ENCODE measurements at places on chromosomes 2 and 18. TPM values are rescaled to one million over a fixed set of nuclear protein-coding genes. Genes with fewer than 3 reads are reported as not detected.

DNA sequence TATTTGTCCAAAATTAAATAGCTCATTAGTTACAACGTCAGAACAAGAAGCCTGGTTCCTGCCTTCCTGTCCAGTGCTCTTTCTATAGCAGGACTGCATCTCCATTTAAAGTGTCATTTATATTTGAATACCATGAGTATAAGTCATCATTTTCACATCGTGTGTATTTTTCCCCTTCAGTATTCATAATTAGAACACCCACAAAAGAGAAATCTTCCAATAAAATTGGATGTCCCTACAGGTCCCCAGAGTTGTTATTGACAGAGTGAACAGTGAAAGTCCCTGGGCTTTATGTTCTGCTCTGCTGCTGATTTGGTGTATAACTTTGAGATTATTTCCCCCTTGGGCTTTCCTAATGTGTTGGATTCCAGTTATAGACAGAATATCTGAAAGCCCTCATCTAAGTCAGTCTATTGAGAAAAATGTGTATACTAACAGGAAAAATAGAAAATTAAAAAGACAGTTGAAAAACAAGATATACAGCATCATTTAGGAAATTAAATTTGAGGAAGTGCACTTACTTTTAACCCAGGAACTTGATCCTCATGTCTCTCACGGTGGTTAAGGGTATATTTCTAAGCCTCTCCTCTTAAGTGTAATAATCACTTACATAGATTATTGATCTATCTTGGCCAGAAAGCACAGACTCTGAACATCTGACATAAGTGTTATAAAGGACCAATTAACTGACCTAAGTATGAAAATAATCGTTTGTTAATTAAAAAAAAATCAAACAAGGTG, 15.2 kb upstream of the REV1 start:
- peaks cover under 1% of the 10 kb centered on the region for H3K27me3 ChIP-seq
- H3K27ac ChIP-seq = no peak overlapping the region
- DNase-seq = no peak
- no peaks in the 10 kb centered on the region for H3K36me3 ChIP-seq
- peaks cover 18% of the 10 kb centered on the region for H3K4me1 ChIP-seq

TDRD15 gene
- total RNA-seq = 0.02 TPM

- DNase-seq = no peak
- no peaks in the 10 kb centered on the region for H3K4me1 ChIP-seq
- peaks cover 1% of the 10 kb centered on the region for H3K27me3 ChIP-seq
- H3K4me3 ChIP-seq = no peak overlapping the region
These were observed 189.9 kb upstream of the NDUFV2 start for GRCh38 chr18:8912348-8913326.

PLA2R1 gene
- total RNA-seq = not detected

DNA sequence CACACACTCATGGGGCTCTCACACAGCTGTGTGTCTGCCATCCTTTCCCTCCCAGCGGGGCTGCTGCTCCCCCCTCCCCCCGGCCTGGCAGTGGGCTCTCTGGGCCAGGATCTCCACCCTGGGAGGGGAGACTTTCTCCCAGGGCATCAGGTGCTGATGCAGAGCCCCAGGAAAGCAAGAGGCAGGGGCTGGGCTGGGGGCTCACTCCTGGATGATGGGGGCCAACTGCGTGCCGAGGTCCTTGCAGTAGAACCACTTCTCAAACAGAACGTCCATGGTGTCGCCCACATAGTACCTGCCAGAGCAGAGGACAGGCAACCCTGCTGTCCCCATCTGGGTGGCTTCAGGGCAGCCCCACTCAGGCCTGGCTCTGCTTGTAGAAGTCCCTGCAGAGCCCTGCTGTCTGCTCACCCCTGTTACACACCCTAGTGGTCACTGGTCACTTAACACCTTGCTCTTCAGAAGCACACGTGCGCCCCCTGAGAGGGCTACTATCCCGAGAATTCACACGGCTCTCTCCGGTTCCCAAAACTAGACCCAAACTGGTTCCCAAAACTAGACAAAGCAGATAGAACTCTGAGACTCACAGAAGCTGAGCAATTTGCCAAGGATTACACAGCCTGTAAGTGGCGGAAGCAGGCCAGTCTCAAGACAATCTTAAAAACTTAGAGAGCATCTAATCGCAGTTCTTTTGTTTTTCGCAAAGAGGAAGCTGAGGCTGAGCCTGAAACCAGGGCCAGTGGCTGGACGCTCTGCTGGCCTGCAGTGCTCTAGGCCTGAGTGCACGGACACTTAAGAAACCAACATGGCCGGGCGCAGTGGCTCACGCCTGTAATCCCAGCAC, 6.6 kb upstream of the OXER1 start:
- no peak overlapping the region for H3K27ac ChIP-seq
- H3K27me3 ChIP-seq = no peaks in the 10 kb centered on the region
- H3K4me1 ChIP-seq = peaks cover 5% of the 10 kb centered on the region
- H3K36me3 ChIP-seq = no peaks in the 10 kb centered on the region
- DNase-seq = no peak
- H3K4me3 ChIP-seq = no peak overlapping the region

DNA sequence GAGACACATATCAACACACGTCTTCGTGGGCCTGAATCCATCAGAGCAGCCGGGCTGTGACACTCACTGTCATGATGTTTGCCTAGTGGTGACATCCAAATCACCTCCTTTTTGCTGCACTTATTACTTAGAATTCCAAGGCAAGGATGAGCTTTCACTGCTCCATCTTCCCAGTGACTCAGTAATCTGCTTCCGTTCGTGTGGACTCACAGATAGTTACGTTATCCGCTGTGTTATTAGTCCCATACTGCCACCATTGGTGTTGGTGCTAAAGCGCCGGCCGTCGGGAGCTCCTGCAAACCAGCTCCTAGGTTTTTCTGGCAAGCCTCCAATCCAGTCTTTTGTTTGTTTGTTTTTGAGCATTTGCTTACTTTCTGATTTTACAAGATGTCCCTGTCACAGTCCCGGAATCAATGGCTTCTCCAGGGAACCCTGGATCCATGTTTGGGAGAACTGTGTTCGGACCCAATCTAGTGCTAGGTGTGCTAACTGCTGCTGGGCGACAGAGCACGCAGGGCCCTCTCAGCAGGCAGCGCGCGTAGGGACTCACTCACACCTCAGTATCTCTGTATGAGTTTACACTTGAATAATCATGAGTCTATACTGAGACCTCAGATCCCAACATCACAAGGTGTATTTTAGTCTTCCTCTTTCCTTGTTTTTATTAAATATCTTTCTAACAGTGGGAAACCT, 42.6 kb downstream of the HDAC4 start:
- H3K36me3 ChIP-seq = peaks cover 17% of the 10 kb centered on the region
- H3K27me3 ChIP-seq = no peaks in the 10 kb centered on the region
- peaks cover 4% of the 10 kb centered on the region for H3K4me1 ChIP-seq
- no peak overlapping the region for H3K27ac ChIP-seq

CROCC2 gene
- not detected for total RNA-seq

DNA sequence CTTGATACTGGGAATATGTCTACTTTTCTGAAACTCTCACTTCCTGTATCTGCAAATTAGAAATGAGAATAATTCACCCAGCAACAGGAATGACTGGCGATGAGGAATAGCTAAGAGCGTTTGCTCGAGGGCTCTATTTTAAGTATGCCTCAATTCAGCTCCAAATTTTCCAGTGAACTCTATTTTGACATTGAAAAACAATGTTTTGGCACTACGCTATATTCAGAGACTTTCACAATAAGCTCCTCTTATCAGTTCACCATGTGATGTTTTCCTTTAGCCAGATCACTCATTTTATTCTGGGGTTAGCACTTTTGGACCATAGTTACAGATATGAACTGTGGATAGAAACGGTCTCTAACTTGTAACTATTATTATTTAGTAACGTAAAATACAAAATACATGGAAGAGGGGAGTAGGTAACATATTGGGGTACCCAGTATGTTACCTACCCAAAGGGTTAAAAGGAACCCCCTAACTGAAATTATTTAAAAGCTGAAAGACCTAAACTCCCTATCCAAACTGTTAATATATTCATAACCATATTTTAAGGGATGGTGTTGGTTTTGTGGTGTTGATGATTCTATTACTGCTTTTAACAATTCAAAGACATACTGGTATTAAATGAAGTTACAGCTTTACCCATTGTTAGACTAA, 28.1 kb downstream of the SLC40A1 start:
- no peaks in the 10 kb centered on the region for H3K27me3 ChIP-seq
- DNase-seq = no peak
- no peaks in the 10 kb centered on the region for H3K4me1 ChIP-seq
- H3K27ac ChIP-seq = no peak overlapping the region
- H3K36me3 ChIP-seq = no peaks in the 10 kb centered on the region

GRCh38 chr2:108866041-108866440, 79.5 kb downstream of the CCDC138 start:
- no peaks in the 10 kb centered on the region for H3K4me1 ChIP-seq
- H3K27me3 ChIP-seq = no peaks in the 10 kb centered on the region
- H3K4me3 ChIP-seq = no peak overlapping the region
- H3K27ac ChIP-seq = no peak overlapping the region
- DNase-seq = no peak
- H3K36me3 ChIP-seq = peaks cover 35% of the 10 kb centered on the region

GRCh38 chr2:43269706-43270105, 43.3 kb upstream of the ZFP36L2 start:
- peaks cover 8% of the 10 kb centered on the region for H3K36me3 ChIP-seq
- peak overlapping the region; percentile 26 for H3K27ac ChIP-seq
- no peak overlapping the region for H3K4me3 ChIP-seq
- H3K4me1 ChIP-seq = peaks cover 18% of the 10 kb centered on the region
- no peaks in the 10 kb centered on the region for H3K27me3 ChIP-seq

DNA sequence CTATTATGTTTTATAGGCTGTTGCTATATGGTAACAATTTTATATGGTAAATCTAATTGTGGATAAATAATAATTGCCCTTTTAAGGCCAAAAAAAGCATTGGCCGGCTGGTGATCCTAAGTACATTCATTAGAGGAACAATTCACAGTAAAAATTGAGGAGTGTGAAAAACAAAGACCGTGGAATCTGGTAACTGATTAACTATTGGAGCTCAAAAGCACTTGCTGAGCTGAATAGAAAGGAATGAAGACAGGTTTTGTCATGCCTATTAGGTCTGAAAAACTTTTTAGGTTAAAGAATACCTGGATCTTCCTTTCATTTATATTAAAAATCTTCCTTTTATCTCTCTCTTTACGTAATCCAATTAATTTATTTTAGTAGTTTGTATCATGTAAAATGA, 18.5 kb upstream of the RBBP8 start:
- DNase-seq = no peak
- H3K4me3 ChIP-seq = no peak overlapping the region
- H3K27me3 ChIP-seq = peaks cover 3% of the 10 kb centered on the region
- no peak overlapping the region for H3K27ac ChIP-seq
- no peaks in the 10 kb centered on the region for H3K36me3 ChIP-seq

DNA sequence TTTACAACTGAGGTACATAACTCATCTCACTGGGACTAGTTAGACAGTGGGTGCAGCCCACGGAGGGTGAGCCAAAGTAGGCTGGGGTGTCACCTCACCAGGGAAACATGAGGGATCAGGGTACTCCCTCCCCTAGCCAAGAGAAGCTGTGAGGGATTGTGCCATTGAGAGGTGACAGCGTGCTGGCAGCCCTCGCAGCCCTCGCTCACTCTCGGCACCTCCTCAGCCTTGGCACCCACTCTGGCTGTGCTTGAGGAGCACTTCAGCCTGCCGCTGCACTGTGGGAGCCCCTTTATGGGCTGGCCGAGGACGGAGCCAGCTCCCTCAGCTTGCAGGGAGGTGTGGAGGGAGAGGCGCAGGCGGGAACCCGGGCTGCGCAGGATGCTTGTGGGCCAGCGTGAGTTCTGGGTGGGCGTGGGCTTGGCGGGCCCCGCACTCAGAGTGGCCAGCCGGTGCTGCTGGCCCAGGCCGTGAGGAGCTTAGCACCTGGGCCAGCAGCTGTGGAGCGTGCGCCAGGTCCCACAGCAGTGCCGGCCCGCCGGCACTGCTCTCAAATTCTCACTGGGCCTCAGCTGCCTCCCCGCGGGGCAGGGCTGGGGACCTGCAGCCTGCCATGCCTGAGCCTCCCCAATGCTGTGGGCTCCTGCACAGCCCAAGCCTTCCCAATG, 44.5 kb upstream of the FAM110C start:
- no peak for DNase-seq
- H3K4me1 ChIP-seq = no peaks in the 10 kb centered on the region
- peaks cover 14% of the 10 kb centered on the region for H3K27me3 ChIP-seq
- H3K27ac ChIP-seq = no peak overlapping the region
- H3K4me3 ChIP-seq = no peak overlapping the region

SIX2 gene
- total RNA-seq = not detected

UGT1A4 gene
- total RNA-seq = not detected

- no peak overlapping the region for H3K4me3 ChIP-seq
- DNase-seq = no peak
- no peaks in the 10 kb centered on the region for H3K4me1 ChIP-seq
- H3K27me3 ChIP-seq = no peaks in the 10 kb centered on the region
These were observed 18.7 kb upstream of the IHH start for GRCh38 chr2:219079417-219079816.

GRCh38 chr2:133541376-133541775, 26.9 kb downstream of the NCKAP5 start:
- DNase-seq = no peak
- no peaks in the 10 kb centered on the region for H3K4me1 ChIP-seq
- no peaks in the 10 kb centered on the region for H3K27me3 ChIP-seq
- H3K36me3 ChIP-seq = no peaks in the 10 kb centered on the region
- H3K4me3 ChIP-seq = no peak overlapping the region
- no peak overlapping the region for H3K27ac ChIP-seq
